ENCODE measurements at places on chromosomes 1 and 21.

- no peak for DNase-seq
Observed at GRCh38 chr21:46393451-46393940, 65.2 kb upstream of the DIP2A start.

DNA sequence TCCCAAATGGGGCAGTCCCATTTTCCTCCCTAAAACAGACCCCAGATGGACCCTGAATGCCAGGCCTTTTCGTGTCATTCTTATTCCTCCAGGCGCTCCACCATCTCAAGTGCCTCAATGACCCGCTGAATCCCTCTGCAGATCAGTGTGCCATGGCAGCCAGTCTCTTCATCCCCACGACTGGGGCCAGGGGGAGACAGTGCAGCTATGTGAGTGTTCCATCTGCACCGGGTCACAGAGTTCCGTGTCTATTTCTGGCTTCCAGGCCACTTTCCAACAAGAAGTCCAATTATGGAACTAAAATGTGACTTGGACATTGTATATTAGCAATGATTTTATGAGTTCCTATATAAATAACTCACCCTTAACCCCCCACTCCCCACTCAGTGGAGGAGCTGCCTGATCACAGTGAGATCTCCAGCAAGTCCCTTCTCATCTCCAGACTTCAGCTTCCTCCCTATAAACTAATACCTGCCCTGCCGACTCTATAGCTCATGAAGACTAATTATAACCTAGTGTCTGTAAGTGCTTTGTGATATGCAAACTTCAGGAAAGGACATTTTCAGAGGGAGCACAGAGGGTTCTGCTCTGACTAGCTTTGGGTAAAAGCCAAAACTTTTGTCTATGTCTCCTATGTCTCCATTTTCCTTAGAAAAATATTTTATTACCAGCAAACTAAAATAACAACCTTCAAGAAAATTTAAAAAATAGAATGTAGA is 56.3 kb upstream of the NFASC start:
- DNase-seq: no peak

DNA sequence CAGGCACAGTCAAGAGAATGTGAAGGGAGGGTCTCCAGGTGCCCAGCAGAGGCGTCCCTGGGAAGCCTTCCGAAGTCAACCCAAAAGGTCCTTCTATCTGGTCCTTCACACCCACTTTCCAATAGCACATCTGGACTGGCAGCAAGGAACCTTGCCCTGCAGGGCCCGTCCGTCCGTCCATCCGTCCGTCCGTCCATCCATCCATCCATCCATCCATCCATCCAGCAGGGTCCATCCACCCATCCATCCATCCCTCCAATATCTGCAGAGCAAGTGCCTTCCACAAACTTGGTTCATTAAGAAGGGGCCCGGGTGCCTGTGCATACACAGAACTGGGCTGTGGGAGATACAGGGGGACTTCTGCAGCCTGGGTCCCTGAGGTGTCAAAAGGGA is 31.6 kb downstream of the SLC45A1 start:
- DNase-seq: no peak

- DNase-seq: no peak
Observed at GRCh38 chr1:87814573-87814972, 485.9 kb downstream of the LMO4 start.

GRCh38 chr1:159214149-159214760 is 9.6 kb downstream of the ACKR1 start:
- DNase-seq: peak; percentile 65

- no peak for DNase-seq
Observed at GRCh38 chr1:112011202-112011601, 21.7 kb upstream of the KCND3 start.

- DNase-seq: no peak
Observed at GRCh38 chr1:175889848-175890247, 146.5 kb upstream of the TNR start.

Measured in SK-N-SH (cell line).